Lung (tissue), 17 donors: ENCODE measurements at places on chromosomes 11 and 22. TPM values are rescaled to one million over a fixed set of nuclear protein-coding genes. Genes with fewer than 3 reads are reported as not detected.

DNA sequence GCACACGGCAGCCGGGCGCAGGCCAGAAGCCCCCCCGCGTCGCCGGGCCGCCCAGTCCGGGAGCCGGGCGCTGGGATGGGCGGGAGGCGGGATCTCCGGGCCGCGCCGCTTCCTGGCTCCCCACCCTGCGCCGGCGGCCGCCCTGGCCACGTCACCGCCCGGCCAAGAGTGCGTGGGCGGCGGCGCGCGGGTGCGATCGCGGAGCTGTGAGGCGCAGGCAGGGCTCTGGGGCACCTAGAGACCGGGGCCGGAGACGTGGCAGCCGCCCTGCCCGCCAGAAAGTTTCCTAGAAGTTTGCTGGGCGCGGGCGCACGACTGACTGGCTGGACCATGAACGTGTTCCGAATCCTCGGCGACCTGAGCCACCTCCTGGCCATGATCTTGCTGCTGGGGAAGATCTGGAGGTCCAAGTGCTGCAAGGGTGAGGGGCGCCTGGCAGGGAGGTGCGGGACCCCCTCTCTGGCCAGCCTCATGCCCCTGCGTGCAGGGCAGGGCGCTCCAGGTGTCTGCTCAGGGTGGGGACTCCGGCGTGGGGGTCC lies at the start of gene KDELR3:
KDELR3 (plus strand) TSS at position 193 of the 539 bp plus-strand sequence; CDS start at position 331, 138 bp downstream.
- peak; percentile 59 for DNase-seq

Gene MEN1
- 18.8 TPM for total RNA-seq

DNA sequence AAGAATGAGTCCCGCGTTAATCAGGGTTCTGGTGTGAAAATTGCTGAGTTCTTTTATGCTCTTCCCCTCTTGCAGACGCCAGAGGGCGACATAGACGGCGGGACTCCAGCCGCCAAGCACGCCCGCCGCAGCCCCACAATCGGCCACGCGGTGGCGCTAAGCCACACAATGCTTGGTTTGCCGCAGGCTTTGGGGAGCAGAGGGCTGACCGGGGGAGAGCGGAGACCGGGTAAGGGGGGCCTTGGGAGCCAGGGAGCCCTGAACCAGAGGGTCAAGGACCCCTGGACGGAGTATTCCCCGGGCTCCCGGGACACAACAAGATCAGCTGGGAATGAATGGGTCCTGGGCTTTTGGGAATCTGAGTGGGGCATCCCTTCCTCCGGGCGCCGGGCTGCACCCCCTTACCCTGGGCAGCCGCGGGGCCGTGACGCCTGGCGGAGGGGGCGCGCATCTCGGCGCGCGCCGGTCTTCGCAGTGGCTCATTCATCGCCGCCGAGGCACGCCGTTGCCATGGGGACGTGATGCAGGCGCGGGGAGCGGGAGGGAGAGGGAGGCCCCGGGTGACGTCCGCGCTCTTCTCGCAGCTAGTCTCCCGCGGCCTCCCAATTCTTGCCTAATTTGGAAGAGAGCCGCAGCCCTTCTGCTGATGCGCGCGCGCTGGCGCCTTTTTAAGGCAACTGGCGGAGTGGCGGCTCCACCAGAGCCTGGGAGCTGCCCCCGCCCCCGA lies 12.2 kb upstream of the NPAS4 start:
- DNase-seq = peak; percentile 94

GRCh38 chr11:47183031-47183856 lies 3.0 kb downstream of the PACSIN3 start:
- DNase-seq = no peak

Gene MS4A4A
- 50.0 TPM for total RNA-seq

DNA sequence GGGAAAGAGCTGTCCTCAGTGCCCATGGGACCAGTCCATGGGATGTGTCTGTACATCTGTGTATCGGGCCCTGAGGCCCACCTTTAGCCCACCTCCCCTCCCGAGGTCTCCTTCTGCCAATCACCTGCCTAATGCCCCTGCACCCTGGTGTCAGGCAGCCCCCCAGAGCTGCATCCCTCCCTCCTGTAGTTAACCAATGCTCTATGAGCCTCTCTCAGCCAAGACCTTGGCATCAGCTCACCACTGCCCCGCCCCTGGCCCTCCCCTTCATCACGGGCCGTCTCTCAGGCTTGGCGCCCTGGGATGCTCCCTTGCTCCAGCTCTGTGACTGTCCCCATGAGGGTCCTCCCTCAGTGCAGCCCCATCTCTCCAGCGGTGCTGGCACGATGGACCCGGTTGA lies 18.5 kb downstream of the MGAT3 start:
- DNase-seq = no peak

Gene PRRG4
- 9.7 TPM for total RNA-seq

Gene CNIH2
- 1.1 TPM for total RNA-seq

Gene KRTAP5-1
- not detected for total RNA-seq

GRCh38 chr11:117839936-117840813 lies 15.6 kb upstream of the FXYD2 start:
- DNase-seq = no peak

Gene GAL3ST1
- 3.5 TPM for total RNA-seq

Gene FXYD6
- 45.7 TPM for total RNA-seq

Gene CCDC81
- 10.9 TPM for total RNA-seq

Gene FAM180B
- 0.34 TPM for total RNA-seq

DNA sequence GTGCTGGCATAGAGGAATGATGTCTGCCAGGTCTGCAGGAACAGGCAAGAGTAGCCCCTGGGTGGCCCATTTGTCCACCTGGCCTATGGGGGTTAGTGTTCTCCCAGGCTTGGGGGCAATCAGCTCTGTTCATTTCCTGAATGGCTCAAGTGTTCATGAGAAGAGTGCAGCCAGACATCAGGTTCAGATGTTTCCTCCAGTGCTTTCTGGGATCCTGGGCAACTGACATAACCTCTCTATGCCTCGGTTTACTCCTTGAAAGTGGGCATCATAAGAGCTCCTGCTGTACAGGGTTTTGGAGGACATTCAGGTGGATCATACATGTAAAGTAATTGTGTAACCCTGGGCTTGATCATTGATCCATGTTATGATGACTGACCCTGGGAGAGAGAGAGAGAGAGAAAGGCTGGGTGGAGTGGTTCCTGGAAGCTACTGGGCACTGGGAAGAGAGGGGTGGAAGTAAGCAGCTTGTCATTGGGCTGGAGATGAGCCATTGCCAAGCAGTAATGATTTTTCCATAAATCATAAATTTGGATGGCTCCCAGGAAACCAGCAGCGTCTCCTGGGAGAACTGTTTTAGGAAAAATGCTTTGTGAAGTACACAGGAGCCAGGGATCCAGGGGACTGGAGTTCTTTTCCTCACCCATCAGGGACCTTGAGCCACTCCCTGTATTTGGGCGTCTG lies 30.2 kb upstream of the ACCSL start:
- no peak for DNase-seq

Gene MOGAT2
- not detected for total RNA-seq

DNA sequence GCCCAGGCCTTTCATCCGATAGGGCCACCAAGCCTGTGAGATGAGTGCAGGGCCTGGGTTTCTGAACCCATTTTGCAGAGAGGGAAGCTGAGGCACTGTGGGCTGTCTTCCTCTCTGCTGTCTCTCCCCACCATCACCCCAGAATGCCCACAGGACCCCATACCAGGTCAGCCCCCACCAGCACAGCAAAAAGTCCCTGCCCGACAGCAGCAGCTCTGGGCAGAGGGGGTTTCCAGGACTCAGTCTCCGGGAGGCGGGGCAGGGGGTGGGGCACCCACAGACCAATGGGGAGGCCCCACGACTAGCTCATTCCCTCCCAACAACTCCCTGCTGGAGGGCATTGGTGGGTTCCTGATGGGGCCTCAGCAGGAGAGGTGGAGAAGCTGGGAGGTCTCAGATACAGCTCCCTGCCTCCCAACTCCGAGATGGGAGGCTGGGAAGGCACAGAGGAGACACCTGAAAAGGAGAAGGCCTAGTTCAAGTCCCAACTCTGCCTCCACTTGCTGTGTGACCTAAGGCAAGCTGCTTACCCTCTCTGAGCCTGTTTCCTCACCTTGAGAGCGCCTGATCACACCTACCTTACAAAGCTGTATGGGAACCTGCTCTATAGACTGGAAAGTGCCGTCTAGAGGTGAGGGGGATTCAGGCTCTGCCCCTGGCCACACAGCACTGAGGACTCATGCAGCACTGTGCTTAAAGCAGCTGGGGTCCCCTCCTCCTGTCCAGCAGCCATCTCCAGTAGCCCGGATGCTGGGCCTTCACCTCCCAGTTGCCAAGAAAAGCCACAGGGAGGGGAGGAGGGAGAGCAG lies 3.5 kb downstream of the CBX7 start:
- peak; percentile 38 for DNase-seq

DNA sequence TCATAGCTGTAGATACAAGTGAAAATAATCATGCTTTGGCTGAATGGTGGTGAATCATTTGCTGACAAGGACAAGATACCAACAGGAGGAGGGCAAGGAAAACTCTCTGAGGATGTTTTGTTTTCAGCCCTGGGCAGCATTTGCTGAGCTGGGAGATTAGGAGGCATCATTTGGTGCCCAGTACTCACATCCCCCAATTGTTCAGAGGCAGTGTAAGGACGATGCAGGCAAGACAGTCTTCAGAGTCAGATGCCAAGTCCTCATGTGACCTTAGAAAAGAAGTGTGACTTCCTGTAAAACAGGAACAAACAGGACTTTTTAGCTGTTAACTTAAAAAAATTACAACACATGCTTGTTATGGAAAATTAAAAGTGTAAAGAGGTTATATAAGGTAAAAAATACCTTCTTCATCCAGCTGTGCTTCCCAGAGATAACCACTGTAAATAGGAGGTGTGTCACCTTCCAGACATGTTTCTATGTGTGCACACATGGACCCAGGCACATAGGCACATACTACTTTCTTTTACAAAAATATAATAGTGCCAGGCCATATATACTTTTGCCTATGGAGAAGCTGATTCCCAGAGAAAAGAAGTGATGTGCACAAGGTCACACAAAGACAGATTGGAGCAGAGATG lies 18.0 kb downstream of the CNTF start:
- DNase-seq = no peak

- no peak for DNase-seq
Observed at GRCh38 chr11:16799221-16799620, 60.8 kb downstream of the C11orf58 start.

GRCh38 chr22:39422101-39422500 lies 22.5 kb downstream of the TAB1 start:
- no peak for DNase-seq

GRCh38 chr22:28548406-28548805 lies 131.2 kb downstream of the TTC28 start:
- DNase-seq = no peak

DNA sequence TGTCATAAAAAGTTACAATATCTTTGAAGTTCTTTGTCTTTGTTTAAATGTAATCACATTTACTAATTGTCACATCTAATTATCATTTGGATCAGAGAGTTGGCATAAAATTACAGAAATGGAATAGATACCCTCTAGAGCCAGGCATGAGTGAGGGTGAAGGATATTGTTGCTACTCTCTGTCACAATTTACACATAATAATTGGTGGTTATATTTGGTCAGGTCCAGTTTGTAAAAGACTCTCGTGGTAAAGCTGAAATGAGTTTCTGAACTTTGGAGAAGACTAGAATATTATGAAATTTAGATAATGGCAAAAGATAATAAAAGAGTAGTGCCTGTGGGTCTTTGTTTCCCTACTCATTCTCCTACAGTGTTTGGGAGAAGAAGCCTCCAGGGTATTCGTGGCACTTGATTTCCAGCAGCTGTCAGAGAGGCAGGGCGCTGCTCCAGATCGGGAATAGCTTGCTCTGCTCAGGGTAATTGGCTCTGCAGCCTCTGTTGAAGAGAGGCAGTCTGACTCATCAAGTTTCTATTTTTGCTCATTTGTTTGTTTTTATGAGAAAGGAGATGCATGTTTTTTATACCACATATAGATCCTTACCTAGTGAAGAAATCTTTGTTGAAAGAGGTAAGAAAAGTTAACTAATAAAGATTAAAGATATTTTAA lies 349.9 kb downstream of the CNTN5 start:
- peak; percentile 78 for DNase-seq

DNA sequence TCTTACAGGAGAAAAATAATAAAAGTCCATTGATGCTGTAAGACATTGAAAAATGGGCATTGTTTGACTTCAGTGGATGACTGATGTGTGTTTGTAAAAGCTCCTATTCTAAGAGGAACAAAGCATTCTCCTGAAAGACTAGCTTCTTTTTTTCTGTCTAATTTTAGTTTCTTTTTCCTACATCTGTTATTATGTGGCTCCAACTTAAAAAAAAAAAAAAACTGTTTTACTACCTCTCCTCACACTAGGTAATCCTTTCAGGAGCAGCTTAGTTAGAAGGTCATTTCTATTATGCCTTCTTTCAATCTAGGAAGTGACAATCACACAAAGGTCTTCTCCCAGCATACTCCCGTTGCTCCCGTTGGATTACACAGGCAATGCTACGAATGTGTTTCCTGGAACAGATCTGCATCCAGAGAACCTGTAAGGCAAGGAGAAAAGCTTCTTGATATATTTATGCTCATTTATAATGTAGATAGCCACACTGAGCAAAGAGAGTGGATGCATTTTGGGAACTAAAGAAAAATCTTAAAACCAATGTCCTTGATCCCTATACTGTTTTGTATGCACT lies 595.1 kb upstream of the CCDC179 start:
- DNase-seq = no peak

Gene SLC22A6
- total RNA-seq = not detected

Gene NCAPD3
- total RNA-seq = 23.5 TPM

Gene DDI1
- total RNA-seq = not detected

DNA sequence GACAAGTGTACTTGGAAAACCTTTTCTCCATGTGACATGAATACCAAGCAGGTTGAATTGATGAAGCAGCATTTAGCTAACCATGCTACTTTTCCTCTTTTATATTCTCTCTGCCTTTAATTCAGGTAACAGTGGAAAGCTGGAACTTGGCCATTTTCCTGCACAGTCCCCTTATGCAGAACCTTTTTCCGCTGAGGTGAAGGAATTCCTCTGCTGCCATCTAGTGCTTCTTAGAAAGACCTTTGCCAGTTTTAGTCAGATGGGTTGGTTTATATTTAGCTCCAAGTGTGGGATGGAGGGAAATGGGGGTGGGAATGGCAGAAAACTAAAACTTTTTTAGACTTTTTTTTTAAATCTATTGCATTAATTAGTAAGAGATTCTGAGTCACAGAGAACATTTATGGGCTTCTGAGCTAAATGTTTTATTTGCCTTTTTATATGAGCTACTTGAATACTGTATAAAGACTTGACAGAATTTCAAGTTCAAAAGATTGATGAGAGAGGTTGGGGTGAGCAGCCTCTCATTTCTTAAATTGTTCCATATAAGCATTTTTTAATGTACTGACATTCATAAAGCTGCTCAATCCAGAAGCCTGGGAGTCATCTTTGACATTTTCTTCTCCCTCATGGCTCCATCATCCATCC lies 153.9 kb upstream of the ZC3H12C start:
- DNase-seq = peak; percentile 83

DNA sequence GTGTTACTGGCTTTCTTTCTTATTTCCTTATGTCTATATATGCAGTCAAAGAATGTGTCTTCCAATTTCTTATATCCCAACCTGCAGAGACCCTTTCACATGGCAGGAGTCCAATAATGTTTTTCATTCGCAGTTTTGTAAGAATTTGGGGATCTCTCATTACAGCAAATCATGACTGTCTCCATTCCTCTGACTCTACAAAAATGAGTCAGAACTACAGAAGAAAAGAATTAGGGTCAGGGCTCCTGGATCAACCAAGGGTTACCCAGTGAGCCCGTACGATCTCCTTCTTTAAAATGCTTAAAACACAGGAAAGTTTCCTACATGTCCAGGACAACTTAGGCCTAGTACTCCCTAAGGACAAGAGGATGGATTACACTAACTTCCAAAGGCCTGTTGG lies 42.2 kb downstream of the RPUSD4 start:
- no peak for DNase-seq

Gene DDTL
- total RNA-seq = 3.5 TPM

Gene MYO7A
- total RNA-seq = 4.4 TPM
